ENCODE measurements at places on chromosomes 4 and X.
A peak's percentile ranks its signal among the peaks of the same experiment; 100 is the strongest.

DNA sequence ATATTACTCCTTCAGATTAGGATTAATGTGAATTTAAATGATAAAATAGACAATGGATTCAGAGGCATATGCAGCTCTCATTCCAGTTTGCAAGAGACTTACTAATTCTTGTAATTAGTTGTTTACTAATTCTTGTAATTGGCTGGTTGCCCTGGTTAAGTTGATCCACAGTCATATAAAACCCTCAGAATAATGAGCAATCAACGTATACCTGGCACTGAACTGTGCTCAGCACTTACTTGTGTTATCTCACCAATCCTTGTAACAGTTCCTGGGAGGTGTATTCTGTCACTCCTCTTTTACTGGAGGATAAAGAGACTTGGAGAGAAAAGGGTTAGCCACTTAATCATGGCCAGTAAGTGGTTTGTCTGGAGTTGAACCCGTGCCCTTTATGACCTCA lies 10.5 kb downstream of the HERC5 start:
- DNase-seq, result no peak

GRCh38 chr4:101593666-101594065 lies 196.9 kb upstream of the BANK1 start:
- DNase-seq, result no peak

DNA sequence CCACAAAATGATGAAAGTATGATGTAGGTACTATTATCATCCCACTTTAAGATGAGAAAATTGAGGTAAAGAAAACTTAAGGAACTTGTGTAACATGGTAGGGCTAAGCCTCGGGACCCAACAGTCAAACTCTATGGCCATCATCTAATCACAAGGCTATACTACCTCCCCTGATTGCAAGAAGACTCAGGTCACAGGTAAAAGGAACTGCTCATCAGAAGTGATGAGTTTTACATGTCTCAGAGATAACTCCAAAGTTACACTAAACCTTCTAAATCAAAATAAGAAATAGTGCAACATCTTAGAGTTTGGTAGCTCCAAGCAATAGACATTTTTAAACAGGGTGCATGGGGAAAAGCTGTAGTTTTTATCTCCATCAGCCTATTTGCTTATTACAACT lies 96.5 kb upstream of the MYOZ2 start:
- DNase-seq, result no peak

GRCh38 chr4:150588316-150588715 lies 6.4 kb downstream of the MAB21L2 start:
- no peak for DNase-seq

DNA sequence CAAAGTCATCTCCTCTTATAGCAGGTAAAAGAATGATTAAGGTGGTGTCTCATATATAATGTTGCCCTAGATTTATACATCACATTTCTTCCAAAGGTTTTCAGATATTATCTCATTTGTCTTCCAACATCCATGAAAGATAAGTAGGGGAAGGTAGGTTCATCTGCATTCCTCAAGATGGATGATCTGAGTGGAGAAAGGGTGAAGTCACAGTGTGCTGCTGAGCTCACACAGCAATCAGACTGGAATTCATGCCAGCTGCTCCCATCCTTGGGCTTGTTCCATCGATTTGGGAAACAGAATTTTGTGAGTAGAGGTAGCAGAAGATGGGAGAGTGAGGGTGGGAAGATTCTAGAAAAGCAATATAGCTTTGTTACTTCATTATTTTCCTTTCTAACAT lies 482.4 kb downstream of the INPP4B start:
- no peak for DNase-seq

GRCh38 chrX:24954732-24955131 lies 61.0 kb downstream of the ARX start:
- no peak for DNase-seq

GRCh38 chrX:63664083-63664482 lies 120.9 kb downstream of the ARHGEF9 start:
- DNase-seq, result no peak

- DNase-seq, result no peak
These were observed 6.7 kb upstream of the CD38 start for GRCh38 chr4:15771216-15772058.

DNA sequence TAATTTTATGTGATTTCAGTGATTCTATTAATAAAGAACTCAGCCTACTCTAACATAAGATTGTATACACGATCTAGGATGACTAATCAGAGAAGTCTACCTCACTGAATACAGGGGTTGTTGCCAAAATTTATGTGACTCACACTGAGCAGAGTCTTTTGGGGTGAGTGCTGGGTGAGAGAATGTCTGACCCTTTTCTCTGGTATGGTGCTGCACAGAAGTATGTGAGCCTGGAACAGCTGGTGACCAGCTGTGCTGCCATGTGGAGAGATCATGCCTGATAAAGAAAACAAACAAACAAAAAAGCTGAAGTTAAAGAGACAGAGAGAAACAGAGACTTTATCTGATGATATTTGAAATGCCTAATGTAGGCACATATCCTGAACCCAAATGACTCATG lies 618.1 kb upstream of the GRIA3 start:
- no peak for DNase-seq

DNA sequence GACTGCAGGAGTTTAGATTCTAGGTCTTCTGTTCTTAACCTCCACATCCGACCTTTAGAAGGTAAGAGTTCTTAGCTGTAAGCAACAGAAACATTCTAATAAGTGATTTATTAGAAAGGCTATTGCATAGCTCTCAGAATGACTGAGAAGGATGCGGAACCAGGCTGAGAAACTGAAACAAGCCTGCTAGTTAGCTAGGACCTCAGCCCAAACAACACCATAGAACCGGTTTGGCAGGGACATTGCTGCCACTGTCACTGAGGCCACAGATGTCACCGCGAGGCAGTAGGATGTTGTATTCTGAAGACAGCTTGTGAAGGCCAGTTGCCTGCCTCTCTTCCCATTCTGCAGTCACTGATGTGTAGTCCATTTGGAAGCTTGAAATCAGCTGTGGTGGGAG lies 160.0 kb upstream of the ARX start:
- DNase-seq, result no peak

DNA sequence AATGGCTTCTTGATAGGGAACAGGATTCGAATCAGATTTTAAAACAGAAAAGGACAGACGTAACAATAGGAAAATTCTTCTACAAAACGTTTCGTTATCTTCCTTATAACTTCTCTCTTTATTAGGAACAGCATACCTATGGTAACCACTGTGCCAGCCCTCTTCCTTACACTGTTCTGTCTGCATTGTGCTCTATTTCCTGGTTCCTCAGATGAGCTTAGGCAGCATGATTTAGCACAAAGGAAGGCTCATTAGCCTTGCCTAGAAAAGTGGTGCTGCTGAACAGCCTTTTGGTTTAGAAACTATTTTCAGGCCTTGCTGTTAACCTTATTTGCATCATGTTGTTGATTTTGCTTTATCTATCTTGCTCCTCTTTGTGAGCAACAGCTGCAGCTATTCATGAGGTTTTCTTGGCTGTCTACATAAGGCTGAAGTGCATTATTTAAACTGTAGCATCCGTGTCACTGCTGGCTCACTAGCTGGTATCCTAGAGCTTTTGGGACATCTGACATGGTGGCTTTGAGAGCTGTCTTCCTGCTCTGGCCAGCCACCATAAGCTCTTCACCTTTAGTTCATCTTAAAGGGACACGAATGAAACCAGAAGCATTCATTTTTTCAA lies 69.9 kb upstream of the NRK start:
- DNase-seq, result no peak

- peak; percentile 27 for DNase-seq
These were observed 3.2 kb downstream of the CXorf65 start for GRCh38 chrX:71103110-71103983.

GRCh38 chr4:3708103-3708510 lies 58.1 kb upstream of the ADRA2C start:
- DNase-seq, result no peak

GRCh38 chr4:187451776-187452175 lies 543.8 kb upstream of the ZFP42 start:
- no peak for DNase-seq

GRCh38 chr4:87961993-87962392 lies 13.5 kb upstream of the SPP1 start:
- no peak for DNase-seq

DNA sequence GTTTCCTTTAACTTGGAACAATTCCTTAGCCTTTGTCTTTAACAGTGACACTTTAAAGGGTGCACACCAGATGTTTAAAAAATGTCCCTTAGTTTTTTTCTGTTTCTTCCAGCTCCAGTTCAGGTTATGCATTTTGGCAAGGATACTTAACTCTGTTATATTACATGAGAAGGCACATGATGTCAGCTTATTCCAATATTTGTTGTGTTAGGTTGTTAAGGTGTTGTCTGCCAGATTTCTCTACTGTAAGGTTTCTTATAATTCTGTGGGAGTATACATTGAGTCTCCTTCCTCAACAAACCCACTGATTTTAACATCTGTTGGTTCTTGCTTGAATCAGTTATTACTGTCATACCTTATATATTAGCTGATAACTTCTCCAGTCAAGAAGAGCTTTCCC lies 33.3 kb downstream of the REST start:
- no peak for DNase-seq

DNA sequence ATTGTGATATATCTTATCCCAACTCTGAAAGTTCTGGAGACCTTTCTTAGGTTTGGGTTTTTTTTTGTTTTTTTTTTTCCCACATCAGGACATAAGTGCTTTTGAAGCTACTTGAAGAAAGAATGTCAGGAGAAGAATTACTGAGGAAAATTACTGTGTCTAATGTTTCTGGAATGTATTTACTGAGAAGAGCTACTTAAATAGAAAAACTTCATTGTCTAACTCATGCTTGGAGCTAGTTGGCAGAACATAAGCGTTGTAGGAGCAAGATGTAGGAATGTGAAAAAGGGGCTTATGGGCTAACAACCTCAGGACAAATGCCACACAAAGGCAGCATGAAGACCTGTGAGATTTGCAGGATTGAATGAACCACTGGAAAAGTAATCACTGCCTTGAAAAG lies 166.6 kb upstream of the GLRA2 start:
- DNase-seq, result no peak

DNA sequence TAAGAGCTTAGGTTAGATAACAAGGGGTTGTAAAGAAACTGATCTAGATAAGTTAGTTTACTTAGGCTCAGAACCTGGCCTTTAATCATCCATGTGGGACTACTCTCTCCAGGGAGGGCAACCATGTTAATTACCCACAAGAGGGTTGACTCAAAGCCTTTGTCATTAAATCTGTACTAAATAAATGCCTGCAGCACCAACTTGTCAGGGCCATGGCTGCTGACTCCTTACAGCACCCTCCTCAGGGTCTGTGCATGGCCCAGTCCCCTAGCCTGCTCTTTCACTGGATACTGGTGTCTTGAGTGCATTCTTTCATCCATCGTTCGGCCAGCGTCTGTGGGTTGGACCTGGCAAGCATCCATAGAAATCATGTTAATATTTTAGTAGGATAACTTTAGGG lies 34.7 kb downstream of the CASP3 start:
- no peak for DNase-seq

- peak; percentile 10 for DNase-seq
These were observed 31.6 kb upstream of the C1QTNF7 start for GRCh38 chr4:15396157-15396800.

DNA sequence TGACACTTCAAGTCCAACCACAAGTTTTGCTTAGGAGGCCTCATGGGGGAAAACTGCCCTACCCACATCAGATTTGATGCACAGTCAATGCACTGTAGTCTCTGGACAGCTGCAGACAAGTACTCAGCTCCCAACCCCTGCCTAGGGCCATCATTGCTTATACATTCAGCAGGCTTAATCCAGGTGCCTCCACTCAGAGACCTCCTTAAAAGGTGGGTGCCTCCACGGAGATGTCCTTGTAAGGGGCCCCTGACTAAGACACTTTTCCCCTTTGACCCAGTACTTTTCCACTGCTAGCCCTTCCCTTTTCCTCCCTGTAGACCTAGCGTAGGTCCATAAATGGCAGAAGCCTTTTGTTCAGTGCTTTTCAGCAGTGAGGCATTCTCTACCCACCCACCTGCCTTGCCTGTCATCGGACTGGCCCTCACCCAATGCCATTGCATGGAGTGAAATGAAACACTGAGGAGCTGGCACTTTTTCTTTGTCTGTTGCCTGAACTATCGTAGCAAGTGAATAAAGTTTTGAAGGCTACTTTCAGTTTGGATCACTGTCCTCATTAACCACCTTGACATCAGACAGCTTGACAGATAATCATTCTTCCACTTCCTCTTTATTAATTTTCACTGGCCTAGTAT lies 23.8 kb upstream of the PLK4 start:
- DNase-seq, result no peak

GRCh38 chr4:80475798-80476197 lies 140.3 kb downstream of the CFAP299 start:
- DNase-seq, result no peak

DNA sequence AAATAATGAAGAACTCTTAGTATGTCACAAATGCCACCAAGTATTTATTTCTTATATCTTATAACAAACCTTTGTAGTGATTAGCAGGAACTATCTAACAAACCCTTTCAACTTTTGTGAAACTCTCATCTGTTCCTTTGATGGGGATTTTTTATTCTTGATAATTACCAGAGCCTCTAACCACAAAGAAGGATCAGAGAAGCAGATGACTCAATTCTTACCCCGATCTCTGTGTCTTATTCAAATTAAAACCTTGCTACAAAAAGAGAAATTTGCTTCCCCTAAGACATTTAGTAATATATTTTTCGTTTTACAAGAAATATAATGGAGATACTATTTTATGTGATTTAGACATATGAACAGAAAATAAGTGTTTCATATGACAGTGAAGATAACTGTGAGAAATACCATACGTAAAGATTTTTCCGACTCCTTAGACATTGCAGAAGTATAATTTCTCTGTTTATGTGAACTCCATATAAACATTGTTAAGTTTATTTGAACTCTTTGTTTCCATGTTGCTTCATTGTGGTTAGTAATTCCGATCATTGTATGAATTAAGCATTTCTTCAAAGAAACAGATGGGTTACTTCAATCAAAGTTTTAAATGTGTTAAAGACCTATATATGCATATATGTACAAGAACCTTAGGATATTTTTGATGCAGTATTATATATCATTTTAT lies 205.4 kb downstream of the CFAP299 start:
- peak; percentile 24 for DNase-seq

All from stimulated activated naive CD4-positive, alpha-beta T cell (primary cell).